ENCODE measurements at places on chromosomes 11 and 22. TPM values are rescaled to one million over a fixed set of nuclear protein-coding genes. Genes with fewer than 3 reads are reported as not detected.

SMARCB1 gene
- total RNA-seq = 54.8 TPM

- no peak for DNase-seq
Measured at GRCh38 chr11:70407814-70408213, 9.5 kb downstream of the CTTN start.

DNA sequence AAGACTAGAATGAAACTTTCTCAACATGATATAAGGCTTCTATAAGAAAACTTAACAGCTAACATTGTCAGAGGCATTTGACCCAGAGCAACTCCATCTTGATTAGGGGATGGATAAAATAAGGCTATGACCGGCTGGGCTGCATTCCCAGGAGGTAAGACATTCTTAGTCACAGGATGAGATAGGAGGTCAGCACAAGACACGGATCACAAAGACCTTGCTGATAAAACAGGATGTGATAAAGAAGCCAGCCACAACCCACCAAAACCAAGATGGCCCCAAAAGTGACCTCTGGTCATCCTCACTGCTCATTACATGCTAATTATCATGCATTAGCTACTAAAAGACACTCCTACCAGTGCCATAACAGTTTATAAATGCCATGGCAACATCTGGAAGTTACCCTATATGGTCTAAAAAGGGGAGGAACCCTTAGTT lies 135.2 kb downstream of the TTC28 start:
- DNase-seq = no peak

MAPK8IP1 gene
- total RNA-seq = 5.0 TPM

DNA sequence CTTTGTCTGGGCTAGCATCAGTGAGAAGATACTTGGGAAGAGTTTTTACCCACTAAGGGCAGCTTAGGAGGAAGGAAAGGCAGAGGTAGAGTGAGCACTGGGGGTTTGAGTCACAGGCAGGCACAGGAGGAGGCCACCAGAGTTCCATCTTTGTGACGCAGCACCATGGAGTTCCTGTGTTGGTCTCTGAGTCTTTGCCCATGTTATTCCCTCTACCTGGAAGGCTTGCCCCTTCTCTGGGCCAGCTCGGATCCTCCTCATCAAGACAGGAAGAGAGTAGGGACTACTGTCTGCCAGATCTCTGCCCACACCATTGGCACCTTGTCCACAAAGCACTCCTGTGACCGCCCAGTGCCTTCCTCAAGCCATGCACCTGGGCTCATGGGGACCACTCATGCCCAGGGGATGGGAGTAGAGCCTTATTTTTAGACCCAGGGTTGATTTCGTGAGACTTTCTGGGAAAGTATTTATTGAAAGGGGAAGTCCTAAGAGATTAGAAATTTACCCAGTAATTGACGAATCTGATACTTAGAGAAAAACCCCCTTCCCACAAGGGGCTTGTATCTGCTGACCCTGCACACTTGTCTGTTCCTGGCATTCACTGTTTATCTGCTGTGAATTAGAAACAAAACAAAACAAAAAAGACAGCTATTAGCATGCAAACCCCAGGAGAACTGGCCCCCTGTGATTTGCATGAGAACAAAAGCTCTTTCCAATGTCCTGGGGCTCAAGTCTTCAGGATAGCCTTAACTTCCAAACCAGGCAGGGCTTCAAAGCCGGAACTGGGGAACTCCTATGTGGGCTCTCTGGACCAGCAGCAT lies 35.9 kb upstream of the MYEOV start:
- DNase-seq = no peak

Measured in left cardiac atrium (tissue), 4 donors.